ENCODE measurements at places on chromosomes 3 and 15.
A peak's percentile ranks its signal among the peaks of the same experiment; 100 is the strongest.

- no peak for DNase-seq
Observed at GRCh38 chr3:185737740-185738680, 86.8 kb downstream of the IGF2BP2 start.

DNA sequence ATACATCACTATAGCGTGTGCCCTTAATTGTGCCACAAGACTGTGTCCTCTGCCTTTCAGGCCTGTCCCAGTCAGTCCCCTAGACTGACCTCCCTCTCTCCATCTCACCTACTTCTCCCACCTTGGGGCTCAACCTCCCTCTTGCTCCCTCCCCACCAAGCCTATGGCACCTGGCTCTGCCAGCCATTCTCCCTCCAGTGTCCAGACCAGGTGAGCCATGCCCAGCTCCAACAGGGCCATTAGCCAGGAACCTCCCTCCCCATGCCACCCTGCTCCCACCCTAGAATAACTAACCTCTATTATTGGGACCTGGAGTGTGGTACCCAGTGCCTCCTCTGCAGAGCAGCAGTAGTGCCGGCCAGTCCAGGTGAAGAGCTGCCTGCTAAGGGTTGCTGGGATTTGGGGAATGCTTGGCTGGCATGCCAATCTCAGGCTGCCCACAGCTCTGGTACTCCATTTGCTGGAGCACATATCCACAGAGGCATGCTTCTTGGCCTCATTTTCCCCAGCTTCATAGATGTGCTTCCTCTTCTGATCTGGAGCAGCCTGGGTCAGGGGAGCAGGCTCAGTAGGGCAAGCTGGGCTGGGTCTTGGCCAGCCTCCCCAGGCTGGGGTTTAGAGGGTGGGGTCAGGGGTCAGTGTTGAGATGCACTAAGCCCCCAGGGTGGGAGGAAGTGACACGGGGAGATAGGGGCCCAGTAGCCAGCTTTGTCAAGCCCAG, 38.8 kb downstream of the SAXO2 start:
- DNase-seq: no peak

GRCh38 chr15:88949734-88950400, 36.7 kb upstream of the MFGE8 start:
- DNase-seq: no peak

GRCh38 chr3:64209866-64210621, 15.2 kb downstream of the PRICKLE2 start:
- no peak for DNase-seq

- no peak for DNase-seq
Observed at GRCh38 chr3:99681512-99681911, 43.1 kb downstream of the COL8A1 start.

DNA sequence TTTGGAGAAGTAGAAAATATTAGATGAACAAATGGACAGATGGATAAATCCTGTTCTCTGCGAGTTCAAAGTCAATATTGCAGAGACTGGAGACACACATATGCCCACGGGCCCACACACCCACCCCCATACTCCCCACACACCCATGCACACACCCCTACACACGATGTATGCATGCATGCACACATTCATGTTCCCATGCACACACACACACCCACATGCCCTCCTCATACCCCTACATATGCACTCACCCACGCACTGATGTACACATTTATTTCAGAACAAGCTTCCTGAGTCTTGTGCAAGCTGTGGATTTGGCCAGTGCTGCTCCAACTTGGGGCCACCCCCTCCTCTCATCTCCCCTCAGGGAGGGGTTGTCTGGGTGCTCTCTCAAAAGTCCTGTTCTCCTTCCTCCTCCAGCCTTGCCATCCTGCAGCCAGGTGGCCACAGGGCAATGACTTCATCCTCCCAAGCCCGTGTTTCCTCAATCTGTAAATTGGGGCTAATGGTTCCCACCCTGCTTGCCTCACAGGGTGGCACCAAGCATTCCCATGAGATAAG, 16.4 kb downstream of the MAPKAPK3 start:
- DNase-seq: no peak

GRCh38 chr15:32851572-32851971, 133.8 kb downstream of the GREM1 start:
- no peak for DNase-seq

DNA sequence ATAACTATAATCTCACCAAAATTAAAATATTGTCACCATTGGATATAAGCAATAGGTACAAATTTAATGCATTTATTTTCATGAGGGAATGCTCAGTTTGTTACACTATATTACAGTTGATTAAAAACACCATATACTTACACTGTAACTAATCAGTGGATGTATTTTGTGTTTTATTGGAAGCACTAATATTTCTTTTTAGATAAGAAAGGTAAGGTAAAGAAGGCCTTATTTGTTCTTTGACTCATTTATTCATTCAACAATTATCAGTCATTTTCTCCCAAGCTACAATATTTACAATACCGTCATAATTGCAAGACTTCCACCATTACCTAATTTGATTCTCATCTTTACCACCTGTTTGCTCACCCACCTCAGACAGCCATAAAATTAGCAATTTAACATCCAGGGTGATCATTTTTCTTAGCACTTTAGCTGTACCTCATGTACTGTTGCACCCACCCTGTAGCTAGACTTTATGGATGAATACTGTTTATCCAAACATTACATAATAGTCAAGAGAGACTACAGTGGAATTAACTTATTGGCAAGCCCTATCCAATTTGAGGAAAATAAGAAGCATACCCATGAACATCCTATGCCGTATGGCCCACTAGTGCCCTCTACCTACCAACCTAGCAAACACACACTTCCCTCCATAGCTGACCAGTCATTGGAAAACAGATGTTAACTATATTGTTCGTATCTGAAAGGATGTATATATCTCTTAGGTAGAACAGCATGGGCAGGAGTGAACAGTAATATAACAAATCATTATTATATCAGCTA, 229.6 kb downstream of the BBX start:
- DNase-seq: peak; percentile 34

Measured in eye (tissue), 1 donor.